NCI-H446 treated with DMSO at 0.1 percent for 48 hours (cell line): ENCODE measurements at places on chromosomes 12 and 14.

DNA sequence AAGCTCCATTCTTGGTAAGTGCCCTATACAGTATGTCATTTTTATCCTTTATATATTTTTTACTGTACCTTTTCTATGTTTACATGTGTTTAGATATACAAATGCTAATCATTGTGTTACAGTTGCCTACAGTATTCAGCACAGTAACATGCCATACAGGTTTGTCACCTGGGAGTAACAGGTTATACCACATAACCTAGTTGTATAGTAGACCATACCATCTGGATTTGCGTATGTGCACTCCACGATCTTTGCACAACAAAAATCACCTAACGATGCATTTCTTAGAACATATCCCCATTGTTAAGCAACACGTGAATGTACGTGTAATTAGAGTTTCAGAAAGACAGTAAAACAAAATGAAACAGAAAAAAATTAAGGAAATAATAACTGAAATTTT is 11.9 kb upstream of the ANO2 start:
- DNase-seq: no peak

DNA sequence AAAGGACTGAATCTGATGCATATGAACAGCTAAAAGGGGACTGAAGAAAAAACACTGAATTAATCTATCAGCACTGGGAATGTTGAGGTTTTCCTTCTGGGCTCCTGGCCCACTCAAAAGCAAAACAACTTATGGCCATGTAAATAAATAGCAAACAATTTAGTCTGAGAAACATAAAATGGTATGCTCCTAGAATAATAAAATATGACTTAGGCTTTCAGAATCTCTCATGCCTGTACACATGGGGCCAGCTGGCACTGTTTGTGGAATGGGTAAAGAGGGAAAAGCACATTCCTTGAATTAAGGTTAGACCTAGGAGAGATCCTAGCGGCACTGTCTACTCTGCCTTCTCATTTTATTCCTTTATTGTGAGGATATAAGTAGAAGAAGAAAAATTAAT is 6.2 kb downstream of the KLHDC2 start:
- no peak for DNase-seq

- DNase-seq: no peak
These were observed 53.7 kb downstream of the CCDC88C start for GRCh38 chr14:91363776-91364523.

GRCh38 chr12:18250313-18250916 is 10.9 kb upstream of the PIK3C2G start:
- DNase-seq: peak; percentile 66

DNA sequence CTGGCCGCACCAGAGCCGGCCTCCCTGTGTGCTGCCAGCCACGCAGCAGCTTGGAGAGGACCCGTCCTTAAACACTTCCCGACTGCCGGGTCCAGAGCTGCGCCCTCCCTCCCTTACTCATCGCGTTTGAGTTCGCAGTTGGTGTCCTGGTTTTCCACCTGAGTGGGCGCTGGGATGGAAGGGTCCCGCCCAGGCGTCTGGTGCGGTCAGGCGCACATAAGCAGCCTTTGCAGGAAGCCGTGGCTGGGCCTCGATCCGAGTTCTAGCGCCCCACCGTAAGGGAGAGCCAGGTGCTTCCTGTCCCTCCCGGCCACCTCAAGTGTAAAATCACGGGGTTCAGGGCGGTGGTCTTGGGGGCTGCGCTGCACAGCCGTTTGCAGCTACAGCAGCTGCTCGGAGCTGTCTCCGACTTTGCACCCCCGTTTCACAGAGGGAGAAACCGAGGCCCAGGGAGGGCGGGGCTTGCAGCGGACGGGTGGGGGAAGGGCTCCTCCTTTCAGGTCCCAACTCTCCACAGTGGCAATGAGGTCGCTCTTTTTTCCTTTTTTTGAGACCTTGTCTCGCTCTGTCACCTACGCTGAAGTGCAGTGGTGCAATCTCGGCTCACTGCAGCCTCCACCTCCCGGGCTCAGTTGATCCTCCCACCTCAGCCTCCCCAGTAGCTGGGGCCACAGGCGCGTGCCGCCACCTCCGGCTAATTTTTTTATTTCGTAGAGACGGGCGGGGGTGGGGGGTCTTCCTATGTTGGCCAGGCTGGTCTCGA is 51.3 kb downstream of the LRCOL1 start:
- no peak for DNase-seq

- no peak for DNase-seq
These were observed 20.8 kb downstream of the CFAP251 start for GRCh38 chr12:121939186-121939585.

DNA sequence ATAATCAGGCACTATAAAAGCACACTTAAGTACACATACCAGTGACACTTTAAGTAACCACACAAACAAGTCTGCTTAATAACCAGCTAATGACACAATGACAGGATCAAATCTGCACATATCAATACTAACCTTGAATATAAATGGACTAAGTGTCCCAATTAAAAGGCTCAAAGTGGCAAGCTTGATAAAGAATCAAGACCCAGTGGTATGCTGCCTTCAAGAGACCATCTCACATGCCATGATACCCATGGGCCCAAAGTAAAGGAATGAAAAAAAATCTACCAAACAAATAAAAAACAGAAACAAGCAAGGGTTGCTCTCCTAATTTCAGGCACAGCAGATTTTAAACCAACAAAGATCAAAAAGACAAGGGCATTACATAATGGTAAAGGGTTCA is 470.4 kb downstream of the TRHDE start:
- DNase-seq: no peak

GRCh38 chr12:32516230-32516629 is 116.9 kb downstream of the FGD4 start:
- DNase-seq: no peak

DNA sequence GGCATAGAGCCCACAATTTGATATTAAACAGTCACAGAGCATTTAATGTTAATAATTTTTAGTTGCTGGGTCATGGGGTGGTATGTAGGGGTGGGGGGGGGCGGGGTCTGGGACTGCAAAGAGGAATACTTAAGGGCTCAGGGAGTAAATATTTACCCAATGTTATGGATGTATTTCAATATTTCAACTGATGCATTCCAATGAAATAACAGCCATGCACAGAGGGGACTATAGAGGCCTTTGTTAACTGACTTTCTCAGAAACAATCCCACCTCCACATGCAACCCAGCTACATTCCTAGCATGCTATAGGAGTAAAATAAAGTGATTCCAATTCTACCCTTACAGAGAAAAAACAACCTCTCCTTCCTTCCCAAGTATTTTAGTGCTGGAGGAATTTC is 7.9 kb upstream of the BBS10 start:
- no peak for DNase-seq

DNA sequence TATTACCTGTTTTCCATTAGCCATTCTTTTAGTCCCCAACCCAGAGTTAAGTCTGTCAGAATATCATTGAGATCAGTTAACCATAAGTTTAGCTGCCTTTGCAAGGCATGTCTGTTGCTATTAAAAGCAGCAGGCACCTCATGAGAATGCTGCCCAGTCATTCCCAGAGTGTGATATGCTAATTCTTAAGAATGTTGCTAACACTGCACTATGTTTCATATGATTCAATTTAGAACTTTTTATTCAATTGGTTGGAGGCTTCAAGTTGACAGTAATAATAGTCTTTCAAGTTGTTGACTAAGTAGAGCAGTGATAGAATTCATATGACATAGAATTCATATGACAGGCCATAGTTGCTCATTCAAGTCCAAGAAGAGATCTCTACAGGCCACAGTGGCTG is 292.3 kb downstream of the FUT8 start:
- no peak for DNase-seq

GRCh38 chr14:73725116-73726024 is 11.2 kb upstream of the PNMA1 start:
- no peak for DNase-seq

GRCh38 chr12:9123781-9124382 is 8.2 kb upstream of the A2M start:
- DNase-seq: no peak

DNA sequence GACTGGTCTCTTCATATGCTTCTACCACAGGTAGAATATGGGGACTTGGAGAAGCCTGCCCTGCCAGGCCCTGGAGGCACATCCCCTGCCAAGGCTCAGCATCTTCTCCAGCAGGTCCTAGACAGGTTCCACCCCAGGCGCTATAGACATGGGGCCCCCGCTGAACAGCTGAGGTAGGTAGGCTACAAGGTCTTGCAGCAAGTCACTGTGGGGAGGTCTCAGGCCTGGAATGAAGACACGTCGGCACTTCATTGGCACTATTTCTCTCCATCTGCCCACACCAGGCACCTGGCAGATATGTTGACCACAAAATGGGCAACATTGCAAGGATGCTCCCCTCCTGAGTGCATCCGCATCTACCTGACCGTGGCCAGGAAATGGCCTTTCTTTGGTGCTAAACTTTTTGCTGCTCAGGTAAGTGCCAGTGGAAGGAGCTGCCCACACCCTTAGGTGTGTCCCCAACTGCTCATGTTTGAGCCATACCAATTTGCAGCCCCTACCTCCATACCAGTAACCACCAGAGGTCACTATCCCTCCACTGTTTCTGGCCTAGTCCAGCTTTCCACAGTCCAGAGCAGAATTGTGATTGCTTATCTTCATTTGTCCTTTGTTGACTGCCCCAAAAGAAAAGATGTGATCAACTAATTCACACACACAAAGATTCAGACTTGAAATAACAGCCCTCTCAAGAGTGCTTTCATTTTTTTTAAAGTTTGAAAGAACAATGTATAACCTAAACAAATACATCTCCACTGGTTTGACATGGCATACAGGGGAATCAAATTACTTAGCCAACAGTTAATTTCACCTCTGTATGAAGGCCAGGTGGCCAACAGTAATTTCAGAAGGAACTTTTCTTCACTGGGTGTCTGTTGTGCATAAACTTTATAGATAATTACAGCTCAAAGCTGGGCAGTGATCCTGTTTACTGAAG is 16.1 kb downstream of the PIGH start:
- DNase-seq: no peak

DNA sequence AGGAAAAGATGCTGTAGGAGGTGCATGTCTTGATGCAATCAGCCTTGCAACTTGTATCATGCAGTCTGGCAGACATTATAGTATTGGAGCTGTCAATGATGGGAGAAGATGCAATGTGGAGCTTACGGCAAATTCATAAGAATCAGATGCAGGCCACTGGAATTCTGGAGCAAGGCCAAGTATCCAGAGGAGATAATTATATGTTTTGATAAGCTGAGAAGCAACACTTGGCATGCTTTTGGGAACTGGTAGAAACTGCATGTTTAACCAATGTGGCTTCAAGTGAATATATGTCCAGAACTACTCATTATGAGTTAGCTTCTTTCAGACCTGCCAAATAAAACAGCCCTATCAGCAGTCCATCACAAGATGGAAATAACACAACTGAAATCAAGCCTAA is 249.1 kb upstream of the PPFIA2 start:
- peak; percentile 30 for DNase-seq

GRCh38 chr12:113831476-113831875 is 134.6 kb downstream of the RBM19 start:
- no peak for DNase-seq

GRCh38 chr14:69887740-69888657 is 8.8 kb downstream of the SMOC1 start:
- DNase-seq: no peak

DNA sequence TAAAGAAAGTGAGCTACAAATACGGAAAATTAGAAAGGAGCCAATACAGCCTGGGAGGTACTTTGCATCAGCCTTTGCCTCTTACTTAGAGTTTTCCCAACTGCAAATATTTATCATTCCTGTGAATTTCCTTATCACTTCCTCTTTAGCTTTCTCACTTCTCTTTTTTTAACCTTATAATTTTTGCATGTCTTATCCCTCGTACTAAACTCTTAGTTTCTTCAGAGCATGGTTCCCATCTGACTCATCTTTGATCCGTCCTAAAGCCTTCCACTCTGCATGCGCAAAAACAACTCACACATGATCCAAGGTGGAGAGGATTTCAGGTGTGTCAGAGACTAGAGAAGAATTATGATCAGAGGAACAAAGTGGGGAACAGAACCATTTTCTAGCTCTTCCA is 9.6 kb upstream of the SNAPC1 start:
- no peak for DNase-seq

- no peak for DNase-seq
These were observed 218.0 kb downstream of the SYT1 start for GRCh38 chr12:79082595-79082994.

DNA sequence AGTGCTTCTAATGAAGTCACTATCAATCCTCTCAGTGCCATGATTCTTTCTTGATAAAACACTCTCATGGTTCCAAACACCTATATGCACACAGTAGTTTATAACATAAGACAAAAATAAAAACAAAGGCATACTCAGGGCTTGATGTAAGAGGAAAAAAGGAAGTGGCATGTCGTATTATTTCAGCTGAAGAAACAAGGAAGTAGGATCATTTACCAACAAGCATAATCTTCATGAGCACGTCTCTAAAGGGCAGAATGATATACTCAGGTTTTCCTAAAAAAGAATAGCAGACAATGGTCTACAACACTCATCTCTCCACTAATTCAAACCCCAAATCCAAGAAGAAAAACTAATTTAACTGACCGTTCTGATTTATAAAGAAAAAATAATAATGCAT is 33.9 kb downstream of the NUMB start:
- DNase-seq: no peak

- DNase-seq: no peak
These were observed 7.2 kb upstream of the FOXN3 start for GRCh38 chr14:89424241-89424640.

GRCh38 chr12:124026755-124027745 is 54.0 kb downstream of the ZNF664 start:
- no peak for DNase-seq

DNA sequence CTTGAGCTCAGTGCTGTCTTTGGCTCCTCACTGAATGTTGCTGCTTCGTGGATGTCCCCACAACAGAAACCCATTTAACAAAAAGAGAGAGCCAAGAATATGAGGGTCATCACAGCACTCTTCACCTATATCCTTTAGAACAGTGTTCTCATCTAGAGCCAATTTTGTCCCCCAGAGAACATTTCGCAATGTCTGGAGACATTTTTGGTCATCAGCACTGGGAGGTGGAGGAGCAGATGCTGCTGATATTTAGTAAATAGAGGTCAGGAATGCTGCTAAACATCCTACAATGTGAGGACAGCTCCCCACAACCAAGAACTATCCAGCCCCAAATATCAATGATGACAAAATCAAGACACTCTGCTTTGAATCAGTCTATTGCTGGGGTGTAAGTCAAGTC is 92.5 kb downstream of the BBS10 start:
- no peak for DNase-seq

DNA sequence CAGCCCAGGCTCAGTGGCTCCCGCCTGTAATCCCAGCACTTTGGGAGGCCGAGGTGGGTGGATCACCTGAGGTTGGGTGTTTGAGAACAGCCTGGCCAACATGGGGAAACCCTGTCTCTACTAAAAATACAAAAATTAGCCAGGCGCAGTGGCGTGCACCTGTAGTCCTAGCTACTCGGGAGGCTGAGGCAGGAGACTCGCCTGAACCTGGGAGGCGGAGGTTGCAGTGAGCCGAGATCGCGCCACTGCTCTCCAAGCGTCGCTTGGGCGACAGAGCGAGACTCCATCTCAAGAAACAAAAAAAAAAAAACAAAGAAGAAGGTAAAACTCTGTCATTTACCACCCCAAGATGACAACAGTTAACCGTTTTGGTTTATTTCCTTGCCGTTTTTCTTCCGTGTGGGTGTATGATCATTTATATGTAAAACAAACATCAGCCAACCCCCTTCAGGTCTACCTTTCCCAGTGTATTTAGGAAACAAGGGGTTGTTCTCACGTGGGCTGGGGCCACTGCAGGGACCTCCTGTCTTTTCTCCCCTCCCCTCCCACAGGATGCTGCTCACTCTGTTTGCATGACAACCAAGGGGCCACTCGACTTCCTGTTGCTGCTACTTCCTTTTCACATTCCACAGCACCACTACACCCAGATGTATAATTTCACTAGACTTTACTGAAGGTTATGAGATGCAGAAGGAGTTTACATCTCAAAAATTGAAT is 13.6 kb downstream of the TTC9 start:
- DNase-seq: no peak
